Chondrocyte (in vitro differentiated cells): ENCODE measurements at places on chromosomes 6 and 20. TPM values are rescaled to one million over a fixed set of nuclear protein-coding genes. Genes with fewer than 3 reads are reported as not detected.

DNA sequence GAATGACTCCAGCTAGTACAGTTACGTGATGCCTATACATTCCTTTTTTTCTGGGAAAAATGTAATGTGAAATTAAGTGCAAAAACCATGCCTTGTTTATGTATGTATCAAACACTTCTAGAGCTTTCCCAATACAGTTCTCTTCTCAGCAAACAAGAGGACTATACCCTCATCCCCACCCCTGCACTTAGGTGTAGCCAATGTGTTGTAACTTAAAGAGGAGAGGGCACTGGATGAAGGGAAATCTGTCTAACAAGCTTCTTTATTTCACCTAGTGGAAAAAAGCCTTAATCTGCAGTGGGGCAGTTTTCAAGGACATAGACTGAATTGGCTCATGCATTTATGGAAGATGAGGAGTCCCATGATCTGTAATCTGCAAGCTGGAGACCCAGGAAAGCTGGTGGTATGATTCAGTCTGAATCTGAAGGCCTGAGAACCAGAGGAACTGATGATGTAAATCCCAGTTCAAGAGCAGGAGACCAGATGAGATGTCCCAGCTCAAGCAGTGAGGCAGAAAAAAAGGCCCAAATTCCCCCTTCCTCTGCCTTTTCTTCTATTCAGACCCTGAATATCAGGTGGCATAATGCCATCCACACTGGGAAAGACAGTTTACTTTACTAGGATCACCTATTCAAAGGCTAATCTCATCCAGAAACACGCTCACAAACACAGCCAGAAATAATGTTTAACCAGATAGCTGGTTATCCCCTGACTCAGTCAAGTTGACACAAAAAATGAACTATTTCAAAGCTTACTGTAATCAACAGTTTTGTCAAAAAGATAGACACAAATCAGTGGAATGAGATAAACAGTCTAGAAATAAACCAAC, 25.8 kb upstream of the SLC17A3 start:
- H3K27me3 ChIP-seq = peaks cover 17% of the 10 kb centered on the region
- no peak overlapping the region for H3K4me3 ChIP-seq
- DNase-seq = no peak
- no peak overlapping the region for H3K27ac ChIP-seq

DNA sequence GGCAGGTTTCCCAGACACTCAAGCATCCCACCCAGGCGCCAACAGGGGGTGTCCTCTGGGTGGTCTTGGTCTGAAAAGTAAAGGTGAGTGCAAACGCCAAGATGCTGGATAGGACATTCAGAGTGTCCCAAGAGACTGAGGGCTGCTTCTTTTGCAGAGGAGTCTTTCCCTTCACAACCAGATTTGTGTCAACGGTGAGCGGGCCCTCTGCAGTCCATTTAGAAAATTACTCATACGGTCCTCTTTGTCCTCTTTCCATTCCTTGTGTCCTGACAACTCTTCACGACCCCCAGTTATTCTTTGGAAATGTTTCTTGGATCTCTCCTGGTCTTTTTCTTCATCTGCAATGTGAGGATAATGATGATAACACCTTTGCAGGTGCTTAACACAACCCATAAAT, 257.8 kb downstream of the CDC5L start:
- H3K4me3 ChIP-seq = no peak overlapping the region
- no peak for DNase-seq
- H3K27me3 ChIP-seq = no peaks in the 10 kb centered on the region
- H3K27ac ChIP-seq = no peak overlapping the region
- H3K4me1 ChIP-seq = peaks cover 62% of the 10 kb centered on the region
- no peaks in the 10 kb centered on the region for H3K36me3 ChIP-seq

DNA sequence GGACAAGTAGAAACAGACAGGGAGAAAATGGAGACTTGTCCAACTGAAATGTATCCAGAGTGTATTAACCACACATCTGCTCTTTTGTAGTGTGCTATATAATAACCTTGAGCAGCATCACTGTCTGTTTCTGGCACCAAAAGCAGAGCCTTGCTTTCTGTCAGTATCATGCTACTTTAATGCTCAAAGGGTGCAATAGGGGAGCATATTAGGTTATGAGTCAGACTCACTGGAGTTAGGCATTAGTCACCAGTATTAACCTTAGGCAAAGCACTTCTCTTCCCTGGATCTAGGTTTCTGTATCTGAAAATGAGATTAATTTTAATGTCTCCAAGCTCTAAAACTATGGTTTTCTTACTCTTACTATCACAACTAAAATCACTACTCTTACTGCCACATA, 280.1 kb downstream of the TFAP2B start:
- H3K4me3 ChIP-seq = no peak overlapping the region
- peaks cover 8% of the 10 kb centered on the region for H3K4me1 ChIP-seq

DNA sequence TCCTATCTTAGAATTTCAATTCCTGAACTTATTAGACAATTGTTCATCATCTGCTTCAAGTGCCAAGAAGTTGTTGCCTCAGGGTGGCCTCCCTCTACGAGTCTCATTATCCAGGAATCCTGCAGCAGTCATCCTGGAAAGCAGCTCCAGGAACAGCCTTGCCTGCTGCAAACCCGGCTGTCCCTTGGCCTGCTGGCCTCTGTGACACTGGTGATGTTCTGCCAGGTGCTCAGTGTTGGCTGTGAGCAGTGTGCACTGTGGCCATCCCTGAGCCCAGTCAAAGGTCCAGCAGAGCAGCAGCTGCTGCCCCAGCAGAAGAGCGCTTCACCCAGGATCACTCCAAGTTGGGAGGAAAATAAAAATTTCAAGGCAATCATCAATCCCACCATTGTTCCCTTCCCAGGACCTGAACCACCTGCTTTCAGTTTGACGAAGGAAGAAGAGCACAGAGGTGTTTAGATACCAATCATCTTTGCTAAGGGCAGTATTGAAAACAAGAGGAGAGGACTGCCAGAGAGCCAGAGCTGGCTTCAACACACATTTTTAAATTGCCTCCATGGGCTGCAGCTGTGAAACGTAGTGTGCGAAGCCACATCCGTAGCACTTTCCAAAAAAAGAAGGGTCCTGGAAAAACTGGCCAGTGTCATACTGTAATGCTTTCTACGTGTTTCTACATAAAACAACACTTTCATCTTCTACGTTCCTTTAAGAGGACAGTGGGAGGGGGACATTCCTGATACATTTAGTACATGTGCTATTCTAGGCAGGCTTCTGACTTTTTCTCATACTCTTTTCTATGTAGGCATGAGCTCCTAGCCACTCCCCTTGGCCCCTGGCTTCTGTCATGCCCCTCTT, 7.2 kb upstream of the FAM50B start:
- H3K36me3 ChIP-seq = peaks cover 2% of the 10 kb centered on the region
- no peak for DNase-seq
- H3K27me3 ChIP-seq = no peaks in the 10 kb centered on the region
- H3K4me3 ChIP-seq = peak overlapping the region; percentile 32

- H3K27ac ChIP-seq = peak overlapping the region; percentile 41
- peaks cover 28% of the 10 kb centered on the region for H3K4me1 ChIP-seq
- H3K27me3 ChIP-seq = no peaks in the 10 kb centered on the region
- H3K36me3 ChIP-seq = no peaks in the 10 kb centered on the region
- DNase-seq = no peak
Measured at GRCh38 chr6:105428342-105428957, 25.6 kb upstream of the PREP start.

GRCh38 chr20:44081888-44082287, 105.1 kb downstream of the JPH2 start:
- H3K4me1 ChIP-seq = peaks cover 9% of the 10 kb centered on the region
- DNase-seq = no peak
- H3K36me3 ChIP-seq = no peaks in the 10 kb centered on the region

- H3K4me3 ChIP-seq = no peak overlapping the region
- no peaks in the 10 kb centered on the region for H3K27me3 ChIP-seq
- peaks cover 50% of the 10 kb centered on the region for H3K4me1 ChIP-seq
- no peaks in the 10 kb centered on the region for H3K36me3 ChIP-seq
- peak overlapping the region; percentile 13 for H3K27ac ChIP-seq
- no peak for DNase-seq
Measured at GRCh38 chr6:1770435-1770843, 160.7 kb downstream of the FOXC1 start.

DNA sequence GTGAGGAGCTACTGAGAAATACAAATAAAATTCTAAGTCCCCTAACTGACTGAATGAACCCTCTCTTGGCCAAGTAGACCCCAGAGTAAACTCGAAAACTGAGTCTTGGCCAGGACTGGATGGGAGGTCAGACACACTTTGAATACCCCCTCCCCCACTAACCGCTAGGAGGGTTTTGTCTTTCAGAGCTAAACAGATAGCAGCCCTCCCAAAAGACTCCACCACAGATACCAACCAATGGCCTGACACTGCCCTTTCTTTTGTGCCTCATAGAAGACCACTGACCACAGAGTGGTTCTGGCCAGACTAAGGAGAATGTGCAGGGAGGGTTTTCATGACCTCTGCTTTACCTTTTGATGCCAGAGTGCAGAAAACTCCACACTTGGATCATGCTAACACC, 42.1 kb downstream of the SPACA1 start:
- no peaks in the 10 kb centered on the region for H3K4me1 ChIP-seq
- no peaks in the 10 kb centered on the region for H3K36me3 ChIP-seq
- no peak for DNase-seq
- H3K27ac ChIP-seq = no peak overlapping the region
- no peak overlapping the region for H3K4me3 ChIP-seq

The ZSWIM3 gene
- 3.4 to 4.9 TPM (median 3.9 TPM) in 3 replicates for total RNA-seq

The TREML2 gene
- not detected in 3 replicates for total RNA-seq
